ENCODE measurements at places on chromosomes 6 and 20. TPM values are rescaled to one million over a fixed set of nuclear protein-coding genes. Genes with fewer than 3 reads are reported as not detected.
A peak's percentile ranks its signal among the peaks of the same experiment; 100 is the strongest.

- no peak overlapping the region for H3K27ac ChIP-seq
- DNase-seq: no peak
- no peaks in the 10 kb centered on the region for H3K36me3 ChIP-seq
- no peak overlapping the region for H3K4me3 ChIP-seq
Measured at GRCh38 chr20:55159230-55159629, 683.8 kb downstream of the DOK5 start.

The SLC22A23 gene
- total RNA-seq: 22.3 TPM

The PPP1R16B gene
- total RNA-seq: 7.8 TPM

- DNase-seq: no peak
- H3K36me3 ChIP-seq: no peaks in the 10 kb centered on the region
- no peaks in the 10 kb centered on the region for H3K27me3 ChIP-seq
- H3K4me3 ChIP-seq: no peak overlapping the region
- peaks cover 10% of the 10 kb centered on the region for H3K4me1 ChIP-seq
Measured at GRCh38 chr6:13457577-13457976, 29.8 kb downstream of the GFOD1 start.

- peak overlapping the region; percentile 63 for H3K27ac ChIP-seq
- H3K36me3 ChIP-seq: no peaks in the 10 kb centered on the region
- no peak overlapping the region for H3K4me3 ChIP-seq
- no peaks in the 10 kb centered on the region for H3K27me3 ChIP-seq
- peak; percentile 59 for DNase-seq
Measured at GRCh38 chr6:42279966-42280629, 62.4 kb upstream of the MRPS10 start.

DNA sequence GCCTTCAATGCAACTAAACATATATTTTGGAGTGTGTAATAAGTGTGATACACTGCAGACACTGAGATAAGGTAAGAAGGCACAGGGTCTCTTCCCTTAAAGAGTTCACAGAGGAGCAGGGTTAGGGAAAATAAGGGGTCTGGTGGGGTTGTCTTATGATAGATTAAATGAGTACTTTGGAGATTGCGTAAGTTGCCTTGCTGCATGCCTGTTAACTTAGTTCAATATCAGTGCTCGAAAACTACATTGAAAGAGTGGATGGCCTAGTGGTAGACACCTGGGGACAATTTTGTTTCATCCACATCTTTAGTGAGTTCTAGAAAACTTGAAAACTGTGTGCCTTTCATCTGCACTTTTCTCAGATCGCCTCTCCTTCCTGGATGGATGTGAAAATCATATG, 123.2 kb upstream of the BTBD3 start:
- no peaks in the 10 kb centered on the region for H3K36me3 ChIP-seq
- no peak for DNase-seq
- H3K4me1 ChIP-seq: no peaks in the 10 kb centered on the region
- no peaks in the 10 kb centered on the region for H3K27me3 ChIP-seq
- no peak overlapping the region for H3K4me3 ChIP-seq

DNA sequence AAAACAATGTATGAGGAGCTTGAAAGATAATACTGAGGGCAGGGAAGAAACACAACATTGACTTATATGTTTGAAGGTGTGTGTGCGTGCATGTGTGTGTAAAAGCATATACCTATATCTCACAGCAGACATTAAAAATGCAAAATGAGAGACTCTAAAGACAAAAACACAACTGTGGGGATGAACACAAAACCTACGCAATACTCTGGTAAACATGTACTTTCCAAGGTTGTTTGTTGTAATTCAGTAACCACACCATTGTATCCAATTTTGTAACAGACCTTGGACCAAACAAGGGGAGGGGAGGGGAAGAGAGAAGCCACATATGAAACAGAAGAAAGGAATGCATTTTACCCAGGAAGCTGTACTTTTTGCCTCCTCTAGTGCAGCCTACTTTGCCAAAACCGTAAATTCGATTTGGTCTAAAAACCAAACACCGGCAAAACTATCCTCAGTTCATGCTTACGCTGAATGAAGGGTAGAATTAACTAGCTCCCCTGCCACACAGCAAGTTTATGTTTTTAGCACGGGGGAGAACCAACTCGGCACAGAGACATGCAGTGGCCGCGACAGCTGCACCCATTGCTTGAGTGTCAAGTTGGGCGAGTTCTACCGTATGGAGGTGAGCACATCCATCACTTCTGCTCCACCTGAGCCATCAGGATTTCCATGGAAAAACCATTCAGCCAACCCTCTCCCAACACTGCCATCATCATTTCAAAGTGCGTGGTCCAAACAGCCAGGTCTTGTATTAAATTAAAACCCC, 50.0 kb downstream of the CNKSR3 start:
- H3K4me3 ChIP-seq: no peak overlapping the region
- H3K4me1 ChIP-seq: no peaks in the 10 kb centered on the region
- H3K36me3 ChIP-seq: no peaks in the 10 kb centered on the region
- no peak for DNase-seq

The CENPW gene
- total RNA-seq: not detected

DNA sequence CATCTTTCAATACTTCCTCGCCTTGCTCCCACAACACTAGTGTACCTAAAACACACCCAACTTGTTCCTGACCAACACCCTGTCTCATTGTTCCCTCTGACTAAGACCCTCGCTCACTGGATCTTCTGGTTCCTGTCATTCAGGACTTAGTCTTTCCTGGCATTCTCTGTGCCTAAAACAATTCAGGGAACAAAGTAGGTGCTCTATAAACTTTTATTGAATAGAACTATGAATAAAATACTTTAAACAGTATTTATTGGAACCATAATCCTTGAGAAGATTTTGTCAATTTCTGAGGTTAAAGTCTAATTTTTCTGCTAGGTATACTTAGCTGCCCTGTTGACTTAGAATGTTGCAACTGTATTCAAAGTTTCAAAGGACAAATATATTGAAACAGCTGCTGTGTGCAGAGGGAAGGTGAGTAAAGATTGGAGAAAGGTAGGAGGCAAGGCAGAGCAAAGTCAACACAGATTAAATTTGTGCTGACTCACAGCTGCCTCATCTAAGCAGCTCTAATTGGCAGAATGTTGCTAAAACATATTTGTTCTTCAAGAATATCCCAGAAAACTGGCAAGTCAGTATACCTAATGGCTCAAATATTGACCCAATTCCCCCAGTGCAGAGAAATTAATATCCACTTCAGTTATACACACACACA, 37.6 kb downstream of the GSTA2 start:
- H3K27me3 ChIP-seq: no peaks in the 10 kb centered on the region
- H3K4me1 ChIP-seq: no peaks in the 10 kb centered on the region
- no peak overlapping the region for H3K4me3 ChIP-seq
- H3K36me3 ChIP-seq: no peaks in the 10 kb centered on the region
- H3K27ac ChIP-seq: peak overlapping the region; percentile 77

- no peaks in the 10 kb centered on the region for H3K4me1 ChIP-seq
- no peaks in the 10 kb centered on the region for H3K36me3 ChIP-seq
- H3K27me3 ChIP-seq: no peaks in the 10 kb centered on the region
- no peak for DNase-seq
Measured at GRCh38 chr6:27154696-27155095, 92.8 kb upstream of the PRSS16 start.

- H3K4me3 ChIP-seq: no peak overlapping the region
- DNase-seq: no peak
- no peak overlapping the region for H3K27ac ChIP-seq
- H3K27me3 ChIP-seq: no peaks in the 10 kb centered on the region
- H3K4me1 ChIP-seq: no peaks in the 10 kb centered on the region
Measured at GRCh38 chr6:69102416-69102815, 467.3 kb downstream of the ADGRB3 start.

GRCh38 chr20:52768694-52769093, 203.5 kb upstream of the TSHZ2 start:
- no peak for DNase-seq
- no peak overlapping the region for H3K4me3 ChIP-seq

GRCh38 chr6:124002377-124003081, 198.9 kb downstream of the NKAIN2 start:
- no peak for DNase-seq
- H3K27ac ChIP-seq: no peak overlapping the region
- H3K4me3 ChIP-seq: no peak overlapping the region
- H3K27me3 ChIP-seq: no peaks in the 10 kb centered on the region
- no peaks in the 10 kb centered on the region for H3K36me3 ChIP-seq

GRCh38 chr6:32391505-32391904, 15.5 kb downstream of the BTNL2 start:
- no peaks in the 10 kb centered on the region for H3K27me3 ChIP-seq
- no peak for DNase-seq
- H3K4me3 ChIP-seq: no peak overlapping the region
- H3K36me3 ChIP-seq: no peaks in the 10 kb centered on the region
- H3K27ac ChIP-seq: no peak overlapping the region
- H3K4me1 ChIP-seq: no peaks in the 10 kb centered on the region

DNA sequence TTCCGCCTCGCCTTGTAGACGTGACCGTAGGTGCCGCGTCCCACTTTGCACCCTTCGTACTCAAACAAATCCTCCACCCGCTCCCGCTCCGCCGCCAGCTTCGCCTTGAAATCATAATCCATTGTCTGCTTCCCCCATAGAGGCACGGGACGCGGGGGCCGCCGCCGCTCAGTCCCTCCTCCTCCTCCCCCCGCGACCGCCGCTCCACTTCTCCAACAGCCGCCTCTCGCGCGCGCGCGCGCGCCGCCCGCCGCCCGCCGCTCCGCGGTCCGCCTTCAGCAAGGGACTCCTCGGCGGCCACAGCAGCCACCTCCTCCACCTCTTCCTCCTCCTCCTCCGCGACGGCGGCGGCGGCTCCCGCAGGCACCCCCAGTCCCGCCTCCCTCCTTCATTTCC, 256 bp downstream of the CDK19 start:
- no peak for DNase-seq
- H3K4me3 ChIP-seq: peak overlapping the region; percentile 73
- peak overlapping the region; percentile 97 for H3K27ac ChIP-seq
- H3K27me3 ChIP-seq: no peaks in the 10 kb centered on the region
- no peaks in the 10 kb centered on the region for H3K4me1 ChIP-seq
- H3K36me3 ChIP-seq: no peaks in the 10 kb centered on the region

- H3K4me3 ChIP-seq: peak within 1 kb of the TSS; percentile 44
- peaks cover 6% of the 10 kb centered on the region for H3K27me3 ChIP-seq
- peaks cover 14% of the 10 kb centered on the region for H3K4me1 ChIP-seq
- H3K36me3 ChIP-seq: no peaks in the 10 kb centered on the region
- H3K27ac ChIP-seq: no peak within 1 kb of the TSS
- no peak for DNase-seq
Measured at GRCh38 chr6:41638002-41638934, at the start of gene MDFI. MDFI (plus strand) TSS chr6:41638468; CDS start chr6:41638750, 282 bp downstream.

The DNAH8 gene
- not detected for total RNA-seq

DNA sequence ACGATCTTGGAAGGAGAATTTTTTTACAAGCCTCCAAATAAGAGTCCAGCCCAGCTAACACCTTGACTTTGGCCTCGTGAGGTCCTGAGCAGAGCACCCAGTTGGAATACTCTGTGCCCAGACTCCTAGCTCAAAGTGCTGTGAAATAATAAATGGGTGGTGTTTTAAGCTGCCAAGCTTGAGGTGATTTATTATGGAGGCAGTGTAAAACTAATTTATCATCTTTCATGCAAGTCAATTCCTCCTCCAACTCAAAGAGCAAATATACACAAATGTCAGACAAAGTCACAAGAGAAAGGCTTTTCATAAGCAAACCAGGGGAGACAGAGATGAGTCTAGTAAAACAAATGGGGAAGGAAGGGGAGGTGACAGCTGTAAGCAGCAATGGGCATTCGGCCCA, 12.7 kb downstream of the ABT1 start:
- DNase-seq: no peak
- no peak overlapping the region for H3K4me3 ChIP-seq
- H3K27ac ChIP-seq: no peak overlapping the region
- no peaks in the 10 kb centered on the region for H3K36me3 ChIP-seq

DNA sequence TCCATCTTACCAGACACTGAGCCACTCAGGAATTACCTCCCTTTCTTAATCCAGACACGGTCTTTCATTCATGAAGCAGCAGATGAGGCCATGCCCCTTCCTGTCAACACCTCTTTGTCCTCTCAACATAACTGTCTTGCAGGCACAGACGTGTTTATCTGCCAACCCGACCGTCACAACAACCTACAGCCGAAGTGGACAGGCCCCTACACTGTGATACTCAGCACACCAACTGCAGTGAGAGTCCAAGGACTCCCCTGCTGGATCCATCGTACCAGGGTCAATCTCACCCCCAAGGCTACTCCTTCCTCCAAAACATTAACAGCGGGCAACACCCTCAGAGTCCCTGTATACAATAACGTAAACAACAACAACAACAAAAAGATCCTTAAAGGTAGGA, 30.6 kb upstream of the ULBP3 start:
- no peak overlapping the region for H3K27ac ChIP-seq
- H3K4me3 ChIP-seq: no peak overlapping the region

DNA sequence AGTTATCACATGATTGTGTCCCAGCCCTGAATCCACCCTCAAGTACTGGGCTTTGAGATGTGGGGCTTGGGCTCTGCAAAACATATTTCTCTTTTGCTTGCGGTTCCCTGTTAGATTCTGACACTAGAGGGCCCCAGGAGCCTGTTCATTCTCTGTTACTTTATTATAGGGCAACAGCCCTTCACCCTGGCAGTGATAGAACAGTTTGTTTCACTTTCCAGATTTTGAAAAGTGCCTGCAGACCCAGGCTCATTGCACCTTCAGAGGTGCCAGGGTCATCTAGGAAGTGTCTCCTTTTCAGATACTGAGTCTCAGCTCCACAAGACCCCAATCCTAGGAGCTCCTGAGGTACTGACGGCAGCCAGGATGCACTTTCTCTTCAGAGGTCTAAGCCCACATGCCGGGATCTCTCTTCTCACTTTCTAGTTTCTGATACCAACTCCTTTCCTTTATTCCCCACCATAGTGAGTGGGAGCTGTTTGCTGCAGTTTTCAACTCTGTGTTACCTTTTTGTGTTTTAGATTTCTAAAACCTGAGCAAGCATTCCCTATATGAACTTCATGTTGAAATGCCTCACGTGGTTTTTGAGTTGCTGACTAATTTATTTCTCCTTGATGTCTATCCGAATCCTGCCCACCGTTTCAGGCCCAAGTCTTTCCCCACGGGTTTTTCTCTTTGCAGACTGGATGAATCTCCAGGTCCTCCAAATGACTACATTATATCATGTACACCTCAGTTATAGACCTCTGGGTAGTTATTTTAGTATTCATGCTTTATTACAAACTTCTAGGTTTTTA, 10.9 kb downstream of the ABT1 start:
- DNase-seq: peak; percentile 78
- H3K36me3 ChIP-seq: no peaks in the 10 kb centered on the region
- H3K27me3 ChIP-seq: no peaks in the 10 kb centered on the region
- H3K4me1 ChIP-seq: no peaks in the 10 kb centered on the region
- no peak overlapping the region for H3K27ac ChIP-seq
